ENCODE measurements at places on chromosomes 6 and 20.

GRCh38 chr20:23214903-23215302, 128.8 kb upstream of the CD93 start:
- DNase-seq: no peak

- DNase-seq: peak; percentile 61
These were observed 114.6 kb downstream of the DLL1 start for GRCh38 chr6:170176136-170176897.

DNA sequence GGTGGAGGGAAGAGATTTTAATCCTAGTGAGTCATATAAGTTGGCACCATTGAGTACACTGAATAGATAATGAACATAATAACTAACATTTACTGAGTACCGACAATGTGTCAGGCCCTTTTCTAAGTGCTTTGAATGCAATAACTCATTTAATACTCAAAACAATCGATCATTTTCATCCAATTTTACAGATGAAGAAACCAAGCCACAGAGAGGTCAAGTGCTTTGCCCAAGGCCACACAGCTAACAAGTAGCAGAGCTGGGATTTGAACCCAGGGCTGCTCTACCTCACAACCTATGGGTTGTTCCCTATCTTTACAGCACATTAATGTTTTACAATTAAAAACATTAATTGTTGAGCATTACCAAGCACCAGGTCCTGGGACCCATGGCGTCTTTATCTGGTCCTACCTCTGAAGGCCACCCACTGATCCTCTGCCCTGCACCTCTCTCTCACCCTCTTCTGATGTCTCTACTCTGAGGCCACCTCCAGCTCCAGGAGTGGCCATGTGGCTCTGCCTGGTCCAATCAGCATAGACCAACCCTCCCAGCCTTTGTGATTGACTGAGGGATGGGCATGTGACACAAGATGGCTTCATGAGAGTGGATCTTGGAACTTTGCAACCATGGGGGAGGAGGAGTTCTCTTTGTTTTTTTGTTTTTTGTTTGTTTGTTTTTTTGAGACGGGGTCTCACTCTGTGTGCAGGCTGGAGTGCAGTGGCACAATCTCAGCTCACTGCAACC, 83.9 kb downstream of the KCNB1 start:
- peak; percentile 33 for DNase-seq

DNA sequence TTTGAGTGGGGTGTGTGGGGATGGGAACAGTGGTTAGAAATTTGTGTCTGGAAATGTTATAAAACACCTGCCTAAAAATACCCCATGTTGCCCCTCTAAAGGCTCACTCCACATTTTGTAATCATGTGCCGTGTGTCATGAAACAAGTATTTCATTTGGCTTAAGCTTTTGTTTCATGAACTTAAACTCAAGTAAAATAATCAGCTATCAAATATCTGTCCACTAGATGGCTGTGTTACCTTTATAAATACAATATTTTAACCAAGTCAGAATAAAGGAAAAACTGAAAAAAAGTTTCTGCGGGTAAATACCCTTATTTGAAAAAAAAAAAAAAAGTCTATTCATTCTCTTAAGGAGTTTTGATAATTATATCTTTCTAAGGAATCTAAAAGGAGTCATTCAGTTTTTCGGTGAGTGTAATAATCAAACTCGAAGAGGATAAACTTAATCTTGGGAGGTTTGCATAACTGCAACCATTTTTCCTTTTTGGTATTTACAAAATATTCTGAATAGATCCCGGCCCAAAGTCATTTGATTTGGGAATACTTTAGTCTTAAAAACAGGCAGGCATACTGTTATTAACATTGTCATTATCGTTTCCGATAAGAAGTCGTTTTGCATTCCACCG, 29.9 kb upstream of the MTRF1L start:
- DNase-seq: peak; percentile 13

- DNase-seq: no peak
These were observed 855.2 kb upstream of the ADGRB3 start for GRCh38 chr6:67779876-67780275.

DNA sequence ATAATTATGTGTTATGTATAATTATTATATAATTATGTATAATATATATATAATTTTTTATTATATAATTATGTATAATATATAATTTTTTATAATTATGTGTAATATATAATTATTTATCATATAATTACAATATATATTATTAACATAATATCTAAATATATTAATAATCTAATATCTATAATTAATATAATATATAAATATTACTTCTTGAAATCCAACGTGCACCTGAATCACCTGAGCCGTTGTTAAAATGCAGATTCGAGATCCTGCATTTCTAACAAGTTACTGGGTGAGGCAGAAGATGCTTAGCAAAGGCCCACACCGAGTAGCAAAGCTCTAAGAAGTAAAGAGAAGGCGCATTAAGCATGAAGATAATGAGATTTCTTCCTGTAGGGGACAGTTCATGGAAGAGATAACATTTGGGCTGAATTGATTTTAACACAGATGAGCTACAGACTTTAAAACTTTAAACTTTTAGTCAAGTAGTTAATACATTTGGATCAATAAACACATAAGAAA, 406.4 kb upstream of the PLCB4 start:
- DNase-seq: no peak

- DNase-seq: no peak
These were observed 459.1 kb upstream of the JAG1 start for GRCh38 chr20:11132819-11133415.

DNA sequence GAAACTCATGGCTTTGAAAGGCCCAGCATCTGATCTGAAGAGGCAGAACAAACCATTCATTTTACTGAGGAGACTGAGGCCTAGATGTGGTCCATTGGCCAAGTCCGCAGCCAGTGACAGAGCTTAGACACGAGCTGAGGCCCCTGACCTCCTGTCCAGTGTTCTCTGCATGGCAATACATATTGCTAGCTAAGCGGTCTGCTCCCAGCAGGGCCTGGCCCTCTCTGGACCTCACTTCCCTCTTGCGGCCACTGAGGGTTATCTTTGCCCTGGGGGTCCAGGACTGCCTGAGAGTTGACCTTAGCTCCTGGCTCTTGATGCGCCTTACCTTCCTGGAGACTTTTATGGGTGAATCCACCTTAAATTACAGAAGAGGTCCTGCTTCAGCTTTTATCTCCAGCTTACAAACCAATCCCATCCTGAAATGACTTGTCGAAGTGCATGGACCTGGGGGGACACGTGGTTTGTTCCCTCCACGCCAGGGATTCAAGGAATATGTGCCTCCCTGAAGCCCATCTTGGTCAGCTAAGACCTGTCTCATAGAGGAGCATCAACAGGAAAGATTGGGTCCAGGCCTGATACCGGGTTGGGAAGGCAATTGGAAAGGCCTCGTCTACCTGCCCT, 75.6 kb downstream of the CNBD2 start:
- DNase-seq: no peak

GRCh38 chr6:167782698-167783517, 43.8 kb upstream of the AFDN start:
- DNase-seq: no peak

DNA sequence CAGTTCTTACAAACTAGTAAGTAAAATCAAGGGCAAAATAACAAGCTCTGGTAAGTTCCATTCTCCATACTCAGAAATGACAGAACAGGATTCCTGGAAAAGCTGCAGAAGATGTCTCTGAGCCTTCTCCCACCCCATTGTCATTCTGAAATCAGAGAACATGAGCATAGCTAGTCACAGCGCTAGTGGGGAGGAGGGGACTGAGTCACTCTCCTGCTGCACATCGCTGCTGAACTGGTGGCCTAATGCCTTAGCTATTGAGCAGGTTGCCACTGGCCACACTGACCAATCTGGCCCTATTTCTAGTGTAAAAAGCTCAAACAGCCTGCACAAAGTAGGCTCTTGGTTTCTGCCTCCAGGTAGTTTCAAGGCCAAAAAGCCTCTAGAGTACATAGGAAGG, 26.1 kb upstream of the RIPPLY2 start:
- DNase-seq: no peak

DNA sequence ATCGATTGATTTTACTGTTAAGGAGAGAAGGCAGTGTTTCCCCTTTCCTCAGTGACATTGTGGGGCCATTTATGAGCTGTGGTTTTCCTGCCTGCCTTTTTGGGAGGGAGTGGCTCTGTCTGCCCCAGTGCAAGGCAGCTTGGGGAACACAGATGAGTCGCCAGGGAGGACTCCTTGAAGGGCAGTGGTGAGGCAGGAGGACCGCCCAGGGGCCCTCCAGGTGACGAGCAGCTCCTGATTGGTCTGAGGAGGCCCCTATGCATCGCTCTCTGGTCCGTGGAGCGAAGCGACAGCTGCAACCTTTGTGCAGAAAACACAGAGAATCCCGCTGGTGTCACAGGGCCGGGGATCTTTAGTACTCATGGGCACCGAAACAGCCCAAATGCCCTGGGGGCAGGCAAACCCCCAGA, 100.3 kb downstream of the TMEM242 start:
- no peak for DNase-seq
